ENCODE measurements at places on chromosomes 7 and 10.
A peak's percentile ranks its signal among the peaks of the same experiment; 100 is the strongest.

DNA sequence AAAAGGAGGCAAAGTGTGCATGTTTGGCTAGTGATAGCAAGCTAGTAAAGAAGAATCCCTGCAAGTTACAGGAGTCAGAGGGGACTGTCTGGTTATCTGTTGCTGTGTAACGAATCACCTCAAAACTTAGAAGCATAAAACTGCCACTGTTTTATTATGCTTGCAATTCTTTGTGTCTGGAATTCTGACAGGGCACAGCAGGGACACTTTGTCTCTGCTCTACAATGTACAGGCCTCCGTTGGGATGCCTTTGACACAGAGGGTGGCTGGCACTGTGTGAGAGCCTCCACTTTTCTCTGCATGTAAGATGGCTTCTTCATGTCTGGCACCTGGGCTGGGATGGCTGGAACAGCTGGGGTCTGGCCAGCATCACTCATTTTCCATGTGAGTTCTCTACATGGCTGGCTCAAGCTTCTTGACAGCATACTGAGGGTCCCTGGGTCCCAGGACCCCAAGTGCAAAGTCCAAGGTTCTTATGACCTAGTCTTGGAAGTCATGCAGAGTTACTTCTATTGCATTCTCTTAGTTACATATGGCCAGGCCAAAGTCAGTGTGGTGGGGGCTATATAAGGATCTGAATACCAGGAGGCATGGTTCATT is 276.9 kb downstream of the RPS24 start:
- DNase-seq = no peak

- DNase-seq = no peak
Observed at GRCh38 chr10:30095631-30096422, 36.4 kb upstream of the JCAD start.

- DNase-seq = no peak
Observed at GRCh38 chr10:113859261-113859660, 4.8 kb downstream of the NHLRC2 start.

- no peak for DNase-seq
Observed at GRCh38 chr7:157309988-157310668, 26.7 kb upstream of the DNAJB6 start.

GRCh38 chr7:20331910-20332813 is 1.5 kb downstream of the ITGB8 start:
- DNase-seq = no peak

- no peak for DNase-seq
Observed at GRCh38 chr10:43061760-43062159, 15.1 kb upstream of the RET start.

DNA sequence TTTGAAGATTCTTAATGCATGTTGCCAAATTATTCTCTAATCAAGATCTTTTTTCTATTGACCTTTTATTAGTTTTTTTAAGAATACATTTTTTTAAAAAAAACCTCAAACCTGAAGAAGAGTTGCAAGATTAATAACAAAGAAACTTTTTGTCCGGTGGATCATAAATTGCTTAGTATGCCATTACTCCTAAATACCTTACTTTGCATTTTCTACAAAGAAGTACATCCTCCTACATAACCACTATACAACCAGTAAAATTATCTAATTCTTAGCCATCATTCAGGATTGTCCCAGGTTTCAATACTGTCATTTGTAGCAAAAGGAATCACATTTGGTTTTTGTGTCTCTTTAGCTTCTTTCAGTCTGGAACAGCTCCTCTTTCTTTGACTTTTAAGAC is 77.9 kb downstream of the SRI start:
- DNase-seq = no peak

DNA sequence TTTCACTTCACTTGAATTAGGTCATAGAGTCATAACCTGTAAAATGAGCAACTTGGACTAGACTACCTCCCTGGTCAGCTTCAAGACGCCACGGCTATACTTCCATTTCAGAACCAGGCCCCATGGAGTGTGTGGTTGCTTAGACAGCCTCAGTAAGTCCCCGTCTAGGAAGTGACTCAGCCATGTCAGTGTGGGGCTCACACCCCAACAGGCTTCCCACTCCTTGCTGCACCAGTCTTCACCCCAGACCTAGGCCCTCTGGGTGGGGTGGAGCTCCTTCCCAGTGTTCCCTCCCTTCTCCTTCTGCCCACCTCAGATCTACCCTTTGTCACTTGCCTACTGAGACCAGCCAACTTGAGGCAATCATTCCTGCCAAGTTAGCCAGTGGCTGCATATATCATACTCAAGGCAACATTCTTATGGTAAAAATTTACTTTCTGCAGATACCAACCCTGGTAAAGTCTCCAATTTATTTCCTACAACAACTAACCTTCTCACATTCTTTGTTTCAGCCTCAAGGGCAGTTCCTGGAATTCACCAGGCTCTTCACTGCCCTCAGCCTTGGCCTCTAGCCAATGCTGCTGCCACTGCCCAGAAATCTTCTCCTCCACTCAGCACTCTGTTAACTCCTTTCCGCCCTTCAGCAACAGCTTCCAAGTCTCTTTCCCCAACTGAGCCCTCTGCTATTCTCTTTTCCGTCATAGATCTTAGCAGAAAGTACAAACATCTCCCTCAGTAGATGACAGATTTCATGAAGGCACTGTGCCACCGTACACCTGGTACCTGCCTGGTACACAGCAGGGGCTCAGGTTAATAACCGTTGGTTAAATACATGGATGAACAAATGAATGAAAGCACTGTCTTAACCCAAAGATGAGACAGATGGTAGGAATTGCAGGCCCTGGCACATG is 31.3 kb upstream of the ZNRF2 start:
- peak; percentile 6 for DNase-seq

- DNase-seq = no peak
Observed at GRCh38 chr7:29454464-29454863, 109.2 kb upstream of the PRR15 start.

- peak; percentile 79 for DNase-seq
Observed at GRCh38 chr10:11601670-11602069, 9.8 kb downstream of the USP6NL start.

GRCh38 chr7:27963056-27963455 is 217.5 kb downstream of the JAZF1 start:
- DNase-seq = no peak

- no peak for DNase-seq
Observed at GRCh38 chr7:94289071-94289470, 105.6 kb upstream of the COL1A2 start.

- no peak for DNase-seq
Observed at GRCh38 chr10:14583252-14583651, 191.4 kb downstream of the FAM107B start.

- no peak for DNase-seq
Observed at GRCh38 chr7:55048221-55048859, 29.5 kb downstream of the EGFR start.

GRCh38 chr10:83978681-83979383 is 160.5 kb upstream of the GHITM start:
- no peak for DNase-seq

GRCh38 chr10:113893570-113893969 is 39.1 kb downstream of the NHLRC2 start:
- no peak for DNase-seq

GRCh38 chr7:47478017-47478344 is 103.9 kb downstream of the TNS3 start:
- no peak for DNase-seq

DNA sequence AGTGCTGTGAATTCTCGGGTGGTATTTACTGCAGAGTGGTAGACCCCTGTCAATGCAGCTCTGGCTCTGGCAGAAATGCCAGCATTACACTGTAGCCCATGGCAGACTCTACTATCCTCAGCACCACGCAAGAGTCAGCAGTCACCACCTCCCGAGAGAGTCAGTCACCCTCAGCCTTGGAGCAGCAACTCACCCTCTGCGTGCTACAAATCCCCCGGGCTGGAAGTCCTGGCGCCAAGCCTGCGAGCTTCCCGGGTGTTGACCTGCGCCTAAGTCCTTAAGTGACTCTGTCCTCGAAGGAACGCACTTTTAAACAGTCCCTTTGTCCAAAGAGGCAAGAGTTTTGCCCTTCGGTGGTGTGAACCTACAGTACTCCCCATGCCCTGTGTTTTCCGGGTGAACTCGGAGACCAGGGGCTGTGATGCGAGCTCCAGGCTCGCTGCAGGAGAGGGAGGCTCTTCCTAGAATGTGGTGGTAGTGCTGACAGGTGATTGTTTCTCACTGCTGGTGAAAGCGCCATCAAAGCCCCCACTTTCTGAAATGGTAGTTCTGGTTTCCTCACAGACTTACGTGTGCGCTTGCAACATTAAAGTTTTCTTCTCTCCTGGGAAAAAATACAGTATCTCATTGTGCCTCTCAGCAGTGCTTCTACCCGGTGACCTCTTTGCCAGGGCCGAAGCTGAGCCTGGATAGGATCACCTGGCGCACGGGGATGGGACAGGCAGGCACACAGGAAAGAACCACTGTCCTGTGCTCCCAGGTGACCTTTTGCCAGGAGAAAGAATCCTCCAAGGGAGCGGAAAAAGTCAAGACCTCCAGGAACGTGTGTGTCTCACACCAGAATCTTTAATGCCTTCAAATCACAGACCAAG is 33.1 kb upstream of the MBL2 start:
- no peak for DNase-seq

GRCh38 chr10:131786756-131787605 is 113.8 kb upstream of the PPP2R2D start:
- DNase-seq = peak; percentile 31

DNA sequence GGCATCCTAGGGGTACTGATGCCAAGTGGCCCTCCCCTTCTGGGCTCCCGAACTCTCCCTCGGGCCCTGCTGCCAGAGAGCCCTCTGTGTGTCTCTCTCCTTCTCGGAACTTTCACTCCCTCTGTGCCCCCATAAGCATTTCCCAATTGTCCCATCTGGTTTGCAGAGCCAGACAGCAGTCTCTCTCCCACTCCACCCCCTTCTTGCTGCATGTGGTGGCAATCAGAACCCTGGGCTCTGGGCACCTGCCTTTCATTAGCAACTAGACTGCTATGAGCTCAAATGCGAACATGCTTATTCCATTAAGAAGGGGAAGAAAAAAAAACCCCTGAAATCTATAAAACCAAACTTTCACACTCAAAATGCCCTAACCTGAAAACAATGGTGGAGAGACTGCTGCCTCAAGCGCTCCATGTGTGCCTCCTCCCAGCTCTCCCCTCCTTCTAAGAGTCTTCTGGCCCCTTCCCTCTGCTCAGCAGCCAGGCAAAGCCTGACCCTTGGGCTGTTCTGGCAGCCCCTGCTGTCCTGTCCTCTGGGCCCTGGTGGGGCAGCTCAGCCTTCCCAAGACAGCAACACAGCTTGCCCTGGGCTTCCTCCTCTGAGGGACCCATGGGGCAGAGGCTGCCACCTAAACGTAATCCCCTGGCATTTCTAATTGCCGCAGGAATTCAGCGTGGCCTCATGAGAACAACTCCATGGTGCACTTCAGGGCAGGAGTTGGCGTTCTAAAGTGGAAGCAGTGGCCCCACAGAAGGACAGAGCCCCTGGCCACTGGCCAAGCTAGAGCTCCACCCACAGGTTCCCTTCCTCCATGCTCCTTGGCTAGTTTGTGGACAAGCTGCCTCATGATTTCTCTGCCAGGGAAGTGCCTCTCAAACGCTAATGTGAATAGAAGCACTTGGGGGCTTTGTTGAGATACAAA is 415.4 kb downstream of the PLXNA4 start:
- no peak for DNase-seq

GRCh38 chr10:16948361-16948760 is 131.1 kb upstream of the RSU1 start:
- no peak for DNase-seq

- DNase-seq = no peak
Observed at GRCh38 chr7:22154143-22154529, 202.8 kb downstream of the RAPGEF5 start.
